Stimulated activated CD8-positive, alpha-beta memory T cell treated with anti-CD3 and anti-CD28 coated beads, Interleukin-15, amount 100 ng/mL, for 4 hours (primary cell): ENCODE measurements at places on chromosomes 16 and 17.

DNA sequence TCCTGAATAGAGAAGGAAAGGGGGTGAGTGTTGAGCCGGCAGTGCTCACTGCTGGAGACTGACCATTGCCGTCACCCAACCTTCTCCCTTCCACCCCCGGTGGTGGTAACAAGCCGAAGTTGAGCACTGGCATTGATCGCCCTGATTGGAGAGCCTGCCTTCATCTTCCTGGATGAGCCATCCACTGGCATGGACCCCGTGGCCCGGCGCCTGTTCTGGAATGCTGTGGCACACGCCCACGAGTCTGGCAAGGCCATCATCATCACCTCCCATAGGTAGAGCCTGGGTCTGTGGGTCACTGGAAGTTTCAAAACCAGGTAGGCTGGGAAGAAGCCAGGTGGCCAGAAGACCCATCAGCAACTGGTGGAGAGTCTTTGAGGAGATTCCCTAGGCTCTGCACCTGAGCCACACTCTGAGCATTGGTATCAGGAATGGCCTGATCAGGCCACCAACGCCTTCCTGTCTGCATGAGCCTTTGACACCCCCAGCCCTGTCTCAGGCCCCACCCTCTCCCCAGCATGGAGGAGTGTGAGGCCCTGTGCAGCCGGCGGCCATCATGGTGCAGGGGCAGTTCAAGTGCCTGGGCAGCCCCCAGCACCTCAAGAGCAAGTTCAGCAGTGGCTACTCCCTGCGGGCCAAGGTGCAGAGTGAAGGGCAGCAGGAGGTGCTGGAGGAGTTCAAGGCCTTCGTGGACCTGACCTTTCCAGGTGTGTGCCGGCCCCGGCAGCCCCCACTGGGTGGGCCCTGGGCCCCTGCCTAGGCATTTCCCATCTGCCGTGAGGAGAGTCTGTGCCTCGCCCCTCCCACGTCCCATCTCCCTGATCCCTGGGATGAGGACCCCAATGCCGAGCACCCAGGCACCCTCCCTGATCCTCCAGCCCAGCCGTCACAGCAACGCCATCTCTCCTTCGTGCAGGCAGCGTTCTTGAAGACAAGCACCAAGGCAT lies 4.9 kb upstream of the CCNF start:
- no peak for DNase-seq

GRCh38 chr17:60086818-60087591 lies 8.3 kb upstream of the HEATR6 start:
- DNase-seq, result no peak

DNA sequence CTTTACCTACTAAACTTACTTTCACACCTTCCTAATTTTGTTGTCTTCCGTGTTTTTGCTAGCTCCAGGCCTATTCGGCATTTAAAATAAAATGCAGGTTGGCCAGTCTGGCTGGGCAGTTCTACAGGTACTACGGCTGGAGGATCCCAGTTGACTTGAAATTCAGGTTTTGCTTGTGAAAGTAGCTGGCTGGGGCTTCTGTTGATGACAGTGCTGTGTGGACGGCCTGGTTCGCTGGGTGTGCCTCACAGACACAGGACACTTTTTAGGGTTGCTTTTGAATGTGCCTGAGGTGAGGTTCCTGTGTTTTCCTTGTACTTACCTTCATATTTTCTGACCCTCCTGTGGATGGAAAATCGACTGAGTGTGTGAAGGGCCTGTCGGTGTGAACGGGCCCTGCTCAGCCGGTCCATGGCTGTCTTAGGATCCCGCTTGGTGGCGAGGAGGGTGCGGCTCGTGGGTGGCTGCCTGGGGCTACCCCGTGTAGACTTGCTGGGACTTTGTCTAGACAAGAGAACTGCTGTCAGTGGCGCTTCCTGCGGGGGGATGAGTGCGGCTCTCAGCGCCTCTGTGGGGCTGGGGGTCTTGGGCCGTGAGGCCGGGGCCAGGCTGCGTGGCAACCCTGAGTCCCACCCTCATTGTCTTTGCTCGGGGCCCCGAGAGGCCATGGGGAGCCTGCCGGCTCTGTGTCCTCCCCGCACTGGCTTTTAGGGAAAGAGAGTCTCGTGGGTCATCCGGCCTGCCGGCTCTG lies 18.7 kb upstream of the ZNF750 start:
- no peak for DNase-seq

- DNase-seq, result no peak
These were observed 43.1 kb downstream of the TBX4 start for GRCh38 chr17:61495161-61495857.

- no peak for DNase-seq
These were observed 1570.0 kb upstream of the GOT2 start for GRCh38 chr16:60304066-60304465.

DNA sequence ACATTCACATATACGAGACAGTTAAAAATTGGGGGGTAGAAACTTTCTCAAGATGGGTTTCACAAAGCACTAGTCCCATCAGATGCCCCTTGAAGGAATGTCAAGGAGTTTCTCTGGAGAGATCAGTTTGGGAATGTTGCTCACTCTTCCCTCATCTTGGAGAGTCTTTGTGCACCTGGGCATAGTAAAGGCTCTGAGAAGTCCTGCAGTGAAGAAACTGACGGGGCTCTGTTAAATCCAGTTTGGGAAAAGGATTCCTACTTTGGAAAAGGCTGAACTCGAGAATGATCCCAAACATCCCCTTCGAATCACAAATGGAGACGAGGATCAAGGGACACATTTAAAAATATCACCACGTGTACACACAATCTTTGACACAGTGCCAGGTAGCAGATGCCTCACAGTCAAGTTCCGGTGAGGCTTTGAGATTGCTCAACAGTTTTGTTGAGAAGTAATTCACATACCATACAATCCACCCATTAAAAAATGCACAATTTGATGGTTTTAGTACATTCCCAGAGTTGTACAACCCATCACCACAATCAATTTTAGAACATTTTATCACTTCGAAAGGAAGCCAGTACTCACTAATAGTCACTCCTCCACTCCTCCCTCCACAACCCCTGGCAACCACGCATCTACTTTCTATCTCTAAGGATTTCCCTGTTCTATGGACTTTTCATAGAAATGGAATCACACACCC lies 203.4 kb upstream of the FOXF1 start:
- DNase-seq, result no peak

GRCh38 chr16:84072014-84072413 lies 29.4 kb upstream of the SLC38A8 start:
- no peak for DNase-seq

GRCh38 chr16:27924411-27925118 lies 138.9 kb downstream of the GSG1L start:
- no peak for DNase-seq

- DNase-seq, result no peak
These were observed 5.5 kb upstream of the TGFB1I1 start for GRCh38 chr16:31466381-31466841.

DNA sequence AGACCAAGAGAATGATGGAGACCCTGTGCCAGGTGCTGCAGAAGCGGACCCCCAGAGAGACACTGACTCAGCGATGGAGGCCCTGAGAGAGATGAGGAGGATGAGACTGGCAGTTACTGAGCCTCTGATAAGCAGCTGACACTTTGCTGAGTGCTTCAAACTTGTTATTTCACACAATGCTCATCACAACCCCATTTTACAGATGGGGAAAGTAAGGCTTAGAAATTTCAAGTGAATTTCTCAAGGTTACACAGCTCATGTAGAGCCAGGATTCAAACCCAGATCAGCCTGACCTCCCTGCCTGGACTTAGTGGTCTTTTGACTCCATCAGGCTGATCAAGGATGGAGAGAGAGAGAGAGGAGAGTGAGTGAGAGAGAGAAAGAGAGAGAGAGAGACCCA lies 27.2 kb downstream of the MRM1 start:
- no peak for DNase-seq

GRCh38 chr17:74080656-74081582 lies 122.6 kb upstream of the RPL38 start:
- DNase-seq, result no peak

DNA sequence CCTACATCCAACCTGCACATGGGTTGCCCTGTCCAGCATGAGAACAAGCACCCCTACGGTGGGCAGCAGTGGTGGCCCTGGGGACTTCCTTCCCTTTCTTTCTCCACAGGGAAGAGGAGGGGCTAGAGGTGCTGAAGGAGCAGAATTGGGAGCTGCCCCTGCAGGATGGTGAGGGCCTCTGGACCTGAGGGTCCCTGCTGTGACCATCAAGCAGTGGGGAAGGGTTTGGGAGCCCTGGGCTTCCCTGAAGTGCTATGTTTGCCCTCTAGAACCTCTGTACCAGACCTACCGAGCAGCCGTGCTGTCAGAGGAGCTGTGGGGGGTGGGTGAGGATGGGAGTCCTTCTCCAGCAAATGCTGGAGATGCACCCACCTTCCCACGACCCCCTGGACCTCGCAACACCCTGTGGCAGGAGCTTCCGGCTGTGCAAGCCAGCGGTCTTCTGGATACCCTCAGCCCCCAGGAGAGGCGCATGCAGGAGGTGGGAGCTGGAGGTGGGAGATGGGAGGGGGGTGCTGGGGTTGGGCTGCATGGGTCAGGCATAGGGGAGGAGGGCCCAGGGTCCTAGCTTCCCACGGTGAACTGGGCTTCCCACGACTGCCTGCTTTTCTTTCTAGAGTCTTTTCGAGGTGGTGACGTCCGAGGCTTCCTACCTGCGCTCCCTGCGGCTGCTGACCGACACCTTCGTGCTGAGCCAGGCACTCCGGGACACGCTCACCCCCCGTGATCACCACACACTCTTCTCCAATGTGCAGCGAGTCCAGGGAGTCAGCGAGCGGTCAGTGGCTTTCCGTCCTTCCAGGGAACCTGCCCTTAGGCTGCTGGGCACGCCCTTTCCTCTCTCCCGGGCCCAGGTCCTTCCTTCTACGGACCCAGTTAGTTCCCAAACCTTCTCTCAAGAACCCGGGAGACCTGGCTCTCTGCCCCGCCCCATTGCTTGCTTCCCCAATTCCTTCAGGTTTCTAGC lies 5.0 kb downstream of the ARHGEF15 start:
- no peak for DNase-seq

DNA sequence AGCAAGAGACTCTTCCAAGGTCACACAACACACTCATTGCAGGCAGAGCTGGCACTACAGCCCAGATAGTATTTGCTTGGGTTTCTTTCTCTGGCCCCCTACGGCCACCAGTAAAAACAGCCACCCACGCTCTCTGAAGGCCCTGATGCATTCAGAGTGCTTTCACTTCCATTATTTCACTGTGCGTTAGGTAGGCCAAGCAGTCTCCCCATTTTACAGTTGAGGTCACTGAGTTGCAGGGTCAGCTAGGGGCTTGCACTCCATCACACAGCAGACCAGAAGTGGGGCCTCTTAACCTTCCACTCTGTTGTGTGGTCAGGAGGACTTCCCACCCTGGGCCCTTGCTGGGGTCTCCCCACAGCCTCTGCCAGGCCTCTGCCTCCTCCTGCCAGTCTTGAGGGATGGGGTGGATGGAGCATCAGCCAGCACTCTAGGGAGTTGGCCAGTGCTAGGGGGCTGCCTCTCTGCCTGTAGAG lies 2.5 kb downstream of the TBX21 start:
- DNase-seq, result no peak

DNA sequence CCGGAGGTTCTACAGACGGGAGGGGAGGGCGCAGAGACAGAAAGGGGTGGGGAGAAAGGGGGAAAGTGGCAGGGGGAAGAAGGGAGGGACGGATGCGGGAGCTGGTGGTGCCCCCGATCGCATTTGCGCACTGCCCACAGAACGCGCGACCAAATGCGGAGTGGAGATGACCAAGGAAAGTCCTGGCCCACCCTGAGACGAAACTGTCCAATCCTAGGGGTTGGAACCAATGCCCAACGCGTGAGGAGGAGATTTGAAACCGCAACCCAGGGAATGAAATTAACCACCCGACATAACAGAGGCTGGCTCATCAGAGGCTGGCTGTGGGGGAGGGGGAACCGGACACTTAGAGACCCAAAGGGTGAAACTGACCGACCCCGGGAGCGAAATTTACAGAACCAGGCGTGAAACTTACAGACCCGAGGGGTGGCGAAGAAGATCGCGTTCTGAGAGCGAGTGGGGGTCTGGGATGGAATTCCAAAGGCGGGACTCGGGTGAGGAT lies 1.4 kb downstream of the HES7 start:
- no peak for DNase-seq

DNA sequence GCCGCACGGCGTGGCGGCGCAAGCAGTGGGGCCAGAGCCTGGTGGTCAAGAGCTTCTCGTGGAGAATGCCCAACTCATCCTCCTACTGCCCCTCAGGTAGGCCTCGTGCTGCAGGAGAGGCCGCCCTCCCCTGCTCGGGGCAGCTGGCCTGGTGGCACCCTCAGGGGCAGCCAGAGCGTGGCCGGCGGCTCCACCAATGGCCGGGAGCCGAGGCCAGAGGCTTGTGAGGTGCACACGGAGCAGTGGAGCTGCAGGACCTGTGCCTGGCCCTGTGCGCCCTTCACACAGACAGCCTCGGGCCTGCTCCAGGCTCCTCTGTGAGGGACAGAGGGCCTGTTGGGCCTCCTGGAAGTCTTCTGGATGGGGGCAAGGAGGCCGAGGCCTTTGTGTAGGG lies 85.5 kb downstream of the NPIPB11 start:
- DNase-seq, result no peak

DNA sequence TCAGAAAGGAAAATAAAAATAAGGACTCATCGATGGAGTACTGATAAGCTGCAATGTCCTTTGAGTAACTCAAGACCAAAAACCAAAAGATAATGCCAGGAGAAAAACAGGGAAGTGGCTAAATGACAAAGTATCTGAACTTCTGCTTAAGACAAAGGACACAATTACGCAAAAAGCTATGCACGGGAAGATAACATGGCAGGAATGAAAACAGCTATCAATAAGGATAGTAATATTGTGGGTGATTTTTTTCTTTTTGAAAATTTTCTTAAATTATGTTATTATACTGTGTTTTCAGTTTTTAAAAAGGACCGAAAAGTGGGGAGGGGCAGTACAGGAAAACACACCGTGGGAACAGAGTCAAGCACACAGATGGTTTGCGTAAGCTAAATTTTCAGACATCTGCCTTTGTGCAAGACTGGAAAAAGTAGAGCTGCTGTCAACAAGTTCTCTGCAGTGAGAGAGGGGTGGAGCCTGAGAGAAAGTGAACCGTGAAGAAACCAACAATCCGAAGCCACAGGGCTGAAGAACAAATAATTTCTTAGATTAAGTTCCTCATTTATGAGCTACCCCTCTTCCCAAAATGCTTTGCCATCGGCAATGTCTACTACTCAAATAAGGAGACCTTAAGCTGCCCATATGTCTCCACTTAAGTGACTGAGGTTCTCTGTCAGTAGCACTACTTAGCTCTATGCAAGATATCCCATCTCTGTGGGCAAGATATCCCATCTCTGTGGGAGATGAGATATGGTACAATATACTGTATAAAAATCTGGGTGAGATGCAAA lies 99.9 kb upstream of the CORO6 start:
- DNase-seq, result peak; percentile 12
